ENCODE measurements at places on chromosomes 6 and 20.

DNA sequence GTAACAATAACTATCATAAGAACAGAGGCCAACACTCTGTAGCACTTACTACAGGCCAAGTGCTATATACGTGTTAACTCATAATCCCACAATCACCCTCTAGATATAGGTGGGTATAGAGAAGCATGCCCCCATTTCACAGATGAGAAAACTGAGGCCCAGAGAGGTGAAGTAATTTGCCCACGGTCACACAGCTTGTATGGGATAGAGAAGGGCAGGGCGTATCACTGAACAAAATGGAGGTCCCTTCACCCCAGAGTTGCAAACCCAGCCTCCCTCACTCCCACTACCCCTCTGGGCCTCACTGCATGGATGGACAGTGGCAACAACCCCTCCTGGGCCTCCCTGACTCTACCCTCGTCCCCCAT is 31.8 kb upstream of the PTGIS start:
- no peak overlapping the region for H3K27ac ChIP-seq
- no peaks in the 10 kb centered on the region for H3K4me1 ChIP-seq
- no peaks in the 10 kb centered on the region for H3K36me3 ChIP-seq
- H3K27me3 ChIP-seq, result no peaks in the 10 kb centered on the region
- no peak for DNase-seq

GRCh38 chr20:20229595-20229994 is 138.3 kb upstream of the INSM1 start:
- H3K27ac ChIP-seq, result no peak overlapping the region
- H3K4me1 ChIP-seq, result peaks cover 7% of the 10 kb centered on the region

- H3K36me3 ChIP-seq, result no peaks in the 10 kb centered on the region
- H3K27ac ChIP-seq, result no peak overlapping the region
- no peak overlapping the region for H3K4me3 ChIP-seq
- DNase-seq, result no peak
- no peaks in the 10 kb centered on the region for H3K27me3 ChIP-seq
Measured at GRCh38 chr6:136440203-136440602, 110.0 kb downstream of the MAP7 start.

- no peak overlapping the region for H3K4me3 ChIP-seq
- H3K4me1 ChIP-seq, result no peaks in the 10 kb centered on the region
- no peaks in the 10 kb centered on the region for H3K36me3 ChIP-seq
- no peaks in the 10 kb centered on the region for H3K27me3 ChIP-seq
Measured at GRCh38 chr20:35823937-35824336, 52.1 kb downstream of the PHF20 start.

- H3K4me1 ChIP-seq, result peaks cover 3% of the 10 kb centered on the region
- H3K36me3 ChIP-seq, result no peaks in the 10 kb centered on the region
- no peaks in the 10 kb centered on the region for H3K27me3 ChIP-seq
- no peak for DNase-seq
- H3K4me3 ChIP-seq, result no peak overlapping the region
Measured at GRCh38 chr6:101163611-101164010, 229.9 kb upstream of the GRIK2 start.

DNA sequence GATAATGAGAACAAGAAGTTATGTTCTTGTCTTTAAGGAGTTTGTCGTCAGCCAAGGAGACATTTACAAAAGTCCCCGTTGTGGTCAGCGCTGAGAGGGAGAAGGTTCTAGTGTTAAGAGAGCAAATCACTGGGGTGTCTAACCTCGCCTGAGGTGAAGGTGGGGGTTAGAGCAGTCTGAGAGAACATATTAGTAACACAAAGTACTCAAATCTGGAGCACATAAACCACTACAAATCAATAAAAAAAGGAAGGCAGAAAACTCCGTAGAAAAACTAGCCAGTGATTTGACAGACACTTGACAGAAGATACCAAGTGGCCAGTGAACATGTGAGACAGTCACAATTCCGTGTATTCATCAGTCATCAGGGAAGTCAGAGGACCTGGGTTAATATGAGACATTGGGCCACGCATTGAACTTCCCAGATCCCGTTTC is 45.4 kb downstream of the CDS2 start:
- peaks cover 28% of the 10 kb centered on the region for H3K4me1 ChIP-seq
- H3K27ac ChIP-seq, result no peak overlapping the region
- no peaks in the 10 kb centered on the region for H3K27me3 ChIP-seq
- DNase-seq, result no peak
- H3K4me3 ChIP-seq, result no peak overlapping the region
- peaks cover 4% of the 10 kb centered on the region for H3K36me3 ChIP-seq

DNA sequence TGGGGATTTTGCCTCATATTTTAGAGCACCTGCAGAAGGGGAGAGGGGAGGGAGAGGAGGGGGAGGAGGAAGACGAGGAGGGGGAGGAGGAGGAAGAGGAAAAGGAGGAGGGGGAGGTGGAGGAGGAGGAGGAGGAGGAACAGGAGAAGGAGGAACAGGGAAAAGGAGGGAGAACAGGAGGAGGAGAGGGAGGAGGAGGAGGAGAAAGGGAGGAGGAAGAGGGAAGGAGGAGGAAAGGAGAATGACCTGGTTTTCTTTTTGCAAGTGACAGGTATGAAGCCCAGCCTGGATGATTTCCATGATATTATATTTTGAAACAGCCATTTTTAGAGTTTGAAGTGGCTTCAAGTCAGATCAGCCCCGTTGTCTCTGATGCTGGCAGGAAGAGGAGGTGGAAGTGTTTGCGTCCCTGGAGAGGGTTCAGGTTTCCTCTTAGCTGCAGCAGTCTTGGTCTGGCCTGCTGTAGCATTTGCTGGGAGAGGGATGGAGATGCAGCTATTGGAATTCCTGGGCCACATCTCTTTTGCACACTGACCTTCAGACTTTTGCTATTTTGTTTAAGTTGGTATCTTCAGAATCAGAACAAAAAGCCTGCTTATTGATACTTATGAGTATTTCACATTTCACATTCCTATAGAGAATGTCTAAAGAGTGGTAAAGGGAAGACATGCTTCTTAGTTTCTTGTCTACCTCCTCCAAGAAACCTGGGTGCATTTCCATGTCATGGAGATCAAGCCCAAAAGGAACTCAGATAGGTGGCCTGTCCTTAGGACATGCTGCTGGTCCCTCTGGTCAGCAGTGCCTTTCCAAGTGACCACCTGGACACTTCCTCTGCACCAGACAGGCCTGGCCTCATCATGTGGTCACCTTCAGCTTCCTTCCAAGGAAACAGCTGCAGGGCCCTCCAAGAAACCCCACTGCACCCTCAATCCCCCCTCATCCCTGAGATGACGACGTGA is 54.3 kb upstream of the IYD start:
- no peaks in the 10 kb centered on the region for H3K27me3 ChIP-seq
- no peak overlapping the region for H3K27ac ChIP-seq
- H3K36me3 ChIP-seq, result no peaks in the 10 kb centered on the region
- H3K4me1 ChIP-seq, result no peaks in the 10 kb centered on the region

GRCh38 chr20:22366631-22367030 is 217.7 kb downstream of the FOXA2 start:
- peaks cover 2% of the 10 kb centered on the region for H3K4me1 ChIP-seq
- no peak overlapping the region for H3K27ac ChIP-seq
- no peak overlapping the region for H3K4me3 ChIP-seq
- no peaks in the 10 kb centered on the region for H3K36me3 ChIP-seq
- H3K27me3 ChIP-seq, result no peaks in the 10 kb centered on the region

- no peaks in the 10 kb centered on the region for H3K27me3 ChIP-seq
- H3K36me3 ChIP-seq, result no peaks in the 10 kb centered on the region
- no peaks in the 10 kb centered on the region for H3K4me1 ChIP-seq
Measured at GRCh38 chr6:106124437-106125430, 38.6 kb downstream of the PRDM1 start.

DNA sequence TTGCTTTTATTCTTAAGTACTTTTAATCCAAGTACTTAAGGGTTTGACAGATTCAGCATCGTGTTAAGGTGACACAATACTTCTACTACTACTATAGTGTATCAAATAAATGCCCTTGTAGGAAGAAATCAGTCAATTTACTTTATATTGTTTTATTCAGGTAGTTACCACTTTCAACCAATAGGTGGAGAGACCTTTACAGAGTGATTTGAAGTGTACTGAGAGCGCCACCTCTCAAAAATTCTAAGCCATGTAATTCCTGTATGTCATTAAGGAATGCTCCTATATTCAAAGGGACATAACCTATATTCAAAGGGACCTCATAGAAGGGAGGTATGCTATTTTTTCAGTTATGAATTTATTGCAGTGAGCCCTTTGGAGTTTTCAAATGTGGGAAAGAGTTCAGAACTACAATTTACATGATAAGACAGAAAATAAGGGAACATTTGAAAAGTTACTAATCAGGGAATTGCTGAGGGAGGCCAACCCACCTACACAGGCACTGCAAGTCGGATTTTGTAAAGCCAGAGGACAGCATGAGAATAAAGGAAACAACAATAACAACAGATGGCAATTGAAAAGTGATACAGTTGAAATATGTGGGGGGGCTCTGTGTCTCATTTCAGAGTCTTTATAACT is 955.6 kb downstream of the TBC1D32 start:
- H3K27ac ChIP-seq, result no peak overlapping the region
- no peak for DNase-seq
- H3K27me3 ChIP-seq, result no peaks in the 10 kb centered on the region
- no peaks in the 10 kb centered on the region for H3K4me1 ChIP-seq

DNA sequence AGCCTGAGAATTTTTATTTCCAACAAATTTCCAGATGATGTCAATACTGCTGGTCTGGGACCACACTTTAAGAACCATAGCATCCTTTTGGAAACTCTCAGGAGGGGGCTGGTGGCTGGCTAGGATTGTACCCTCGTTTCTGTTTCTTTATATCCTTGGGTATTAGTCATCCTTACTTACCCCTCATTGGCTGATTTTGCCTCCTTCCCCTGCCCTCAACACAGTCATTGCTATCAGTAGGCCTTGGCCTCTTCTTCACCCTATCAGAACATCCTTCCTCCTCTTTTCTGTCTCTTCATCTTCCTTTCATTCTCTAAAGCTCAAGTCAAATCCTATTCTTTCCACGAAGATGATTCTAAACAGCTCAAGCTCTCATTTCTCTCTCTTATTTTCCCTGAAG is 148.5 kb downstream of the ELOVL4 start:
- no peak overlapping the region for H3K4me3 ChIP-seq
- peaks cover 9% of the 10 kb centered on the region for H3K4me1 ChIP-seq
- H3K27me3 ChIP-seq, result no peaks in the 10 kb centered on the region
- DNase-seq, result no peak

GRCh38 chr6:127914240-127914639 is 13.4 kb upstream of the THEMIS start:
- DNase-seq, result no peak
- no peak overlapping the region for H3K27ac ChIP-seq
- no peaks in the 10 kb centered on the region for H3K4me1 ChIP-seq

DNA sequence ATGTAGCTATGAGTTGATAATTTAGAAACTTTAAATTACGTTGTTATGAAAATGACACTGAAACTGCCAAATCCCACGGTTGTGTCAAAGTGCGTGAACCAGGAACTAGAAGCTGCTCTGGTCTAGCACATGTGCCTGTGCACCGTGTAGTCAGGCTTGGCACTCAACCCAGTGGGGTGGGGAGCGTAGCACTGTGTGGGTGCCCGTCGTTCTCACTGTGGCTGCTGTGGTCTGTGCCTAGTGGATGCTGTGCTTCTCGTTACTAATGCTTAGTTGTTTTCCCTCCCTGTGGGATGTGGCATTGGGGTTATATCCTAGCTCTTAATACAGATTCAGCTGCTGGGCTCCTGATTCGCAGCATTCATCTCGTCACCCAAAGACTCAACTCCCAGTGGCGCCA is 46.2 kb upstream of the ADIG start:
- H3K36me3 ChIP-seq, result peaks cover 17% of the 10 kb centered on the region
- no peak for DNase-seq
- H3K27ac ChIP-seq, result no peak overlapping the region

DNA sequence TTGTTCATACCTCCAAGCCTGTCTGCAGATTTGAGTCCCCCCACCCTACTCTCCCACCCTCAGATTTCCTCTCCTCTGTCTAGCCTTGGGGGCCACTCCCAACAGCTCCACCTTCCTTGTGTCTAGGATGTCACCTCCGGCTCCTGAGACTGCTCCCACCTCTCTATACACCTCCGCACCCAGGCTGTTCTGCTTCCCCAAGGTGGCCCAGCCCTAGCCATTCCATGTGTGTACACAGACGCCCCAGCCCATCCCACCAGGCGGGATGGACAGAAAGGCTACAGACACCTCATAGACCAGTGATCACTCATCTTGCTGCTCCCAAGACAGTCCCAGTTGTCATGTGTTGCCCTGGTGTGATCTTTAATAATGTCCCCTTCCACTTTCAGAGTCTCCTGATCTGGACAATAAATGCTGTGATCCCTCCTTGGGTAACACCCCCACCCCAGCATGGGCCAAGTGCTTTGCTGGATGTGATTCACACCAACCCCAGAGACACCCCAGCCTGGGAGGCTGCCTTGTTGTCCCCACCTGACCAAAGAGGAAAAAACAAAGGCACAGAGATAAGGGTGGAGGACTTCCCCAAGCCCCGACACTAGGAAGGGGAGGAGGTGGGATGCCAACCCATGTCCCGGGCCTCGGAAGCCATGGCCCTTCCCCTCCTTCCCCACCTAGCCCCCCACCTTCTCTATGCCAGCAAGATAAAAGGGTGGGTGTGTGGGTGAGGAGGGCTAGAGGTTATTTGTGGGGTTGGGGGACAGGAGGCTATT is 36.1 kb downstream of the MDFI start:
- H3K4me3 ChIP-seq, result no peak overlapping the region
- no peak for DNase-seq
- H3K36me3 ChIP-seq, result no peaks in the 10 kb centered on the region
- peaks cover 36% of the 10 kb centered on the region for H3K27me3 ChIP-seq
- H3K27ac ChIP-seq, result no peak overlapping the region

DNA sequence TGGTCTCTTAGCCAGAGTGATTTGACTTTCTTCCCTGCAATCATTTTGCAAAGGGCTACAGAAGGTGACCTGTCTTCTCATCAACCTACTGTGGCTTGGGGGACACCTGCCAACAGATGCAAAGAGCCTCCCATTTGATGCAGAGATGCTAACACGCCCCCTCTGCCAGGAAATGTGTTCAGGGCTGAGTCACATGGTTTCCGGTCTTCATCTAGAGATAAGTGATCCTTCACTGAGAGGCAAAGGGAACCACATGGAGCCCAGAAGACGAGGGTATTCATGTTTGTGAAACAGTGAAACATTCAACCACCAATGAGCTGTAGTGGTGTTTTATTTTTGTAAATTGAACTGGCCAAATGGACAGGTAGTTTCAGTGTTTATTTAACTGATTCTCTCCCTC is 109.0 kb upstream of the RIN2 start:
- H3K4me3 ChIP-seq, result no peak overlapping the region
- no peak overlapping the region for H3K27ac ChIP-seq
- H3K36me3 ChIP-seq, result no peaks in the 10 kb centered on the region
- no peak for DNase-seq
- no peaks in the 10 kb centered on the region for H3K27me3 ChIP-seq

GRCh38 chr6:42404484-42404883 is 47.2 kb downstream of the TRERF1 start:
- no peaks in the 10 kb centered on the region for H3K36me3 ChIP-seq
- no peaks in the 10 kb centered on the region for H3K27me3 ChIP-seq
- H3K4me1 ChIP-seq, result peaks cover 10% of the 10 kb centered on the region
- H3K27ac ChIP-seq, result no peak overlapping the region
- no peak overlapping the region for H3K4me3 ChIP-seq

GRCh38 chr6:5398530-5398929 is 137.2 kb downstream of the FARS2 start:
- no peak for DNase-seq
- no peak overlapping the region for H3K27ac ChIP-seq
- H3K4me1 ChIP-seq, result no peaks in the 10 kb centered on the region
- no peaks in the 10 kb centered on the region for H3K27me3 ChIP-seq

- H3K4me1 ChIP-seq, result peaks cover 1% of the 10 kb centered on the region
- H3K4me3 ChIP-seq, result no peak overlapping the region
- H3K36me3 ChIP-seq, result no peaks in the 10 kb centered on the region
- no peak for DNase-seq
- H3K27ac ChIP-seq, result no peak overlapping the region
Measured at GRCh38 chr6:119255492-119255891, 94.1 kb downstream of the MAN1A1 start.

- peaks cover 5% of the 10 kb centered on the region for H3K4me1 ChIP-seq
- H3K36me3 ChIP-seq, result peaks cover 2% of the 10 kb centered on the region
- H3K27me3 ChIP-seq, result no peaks in the 10 kb centered on the region
Measured at GRCh38 chr6:13260831-13261230, 67.5 kb downstream of the TBC1D7 start.

Data from neuronal stem cell (in vitro differentiated cells).